ENCODE measurements at places on chromosomes 2 and 18.

GRCh38 chr2:66462501-66462825, 27.5 kb downstream of the MEIS1 start:
- no peak for DNase-seq

GRCh38 chr18:28684746-28685355, 507.9 kb upstream of the CDH2 start:
- no peak for DNase-seq

GRCh38 chr2:177501186-177501585, 108.6 kb downstream of the AGPS start:
- no peak for DNase-seq

DNA sequence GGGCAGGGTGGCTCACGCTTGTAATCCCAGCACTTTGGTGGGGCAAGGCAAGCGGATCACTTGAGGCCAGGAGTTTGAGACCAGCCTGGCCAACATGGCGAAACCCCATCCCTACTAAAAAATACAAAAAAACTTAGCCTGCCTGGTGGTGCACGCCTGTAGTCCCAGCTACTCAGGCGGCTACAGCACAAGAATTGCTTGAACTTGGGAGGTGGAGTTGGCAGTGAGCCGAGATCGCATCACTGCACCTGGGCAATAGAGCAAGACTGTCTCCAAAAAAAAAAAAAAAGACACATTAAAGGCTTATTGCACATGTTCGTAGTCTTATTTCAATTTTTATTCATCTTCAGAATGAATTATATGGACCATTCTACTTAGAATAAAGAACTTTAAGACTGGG, 110.2 kb downstream of the BMPR2 start:
- DNase-seq, result no peak

- no peak for DNase-seq
Measured at GRCh38 chr2:46270384-46270783, 26.8 kb upstream of the EPAS1 start.

GRCh38 chr2:26281226-26281625, 36.5 kb downstream of the HADHB start:
- DNase-seq, result no peak

DNA sequence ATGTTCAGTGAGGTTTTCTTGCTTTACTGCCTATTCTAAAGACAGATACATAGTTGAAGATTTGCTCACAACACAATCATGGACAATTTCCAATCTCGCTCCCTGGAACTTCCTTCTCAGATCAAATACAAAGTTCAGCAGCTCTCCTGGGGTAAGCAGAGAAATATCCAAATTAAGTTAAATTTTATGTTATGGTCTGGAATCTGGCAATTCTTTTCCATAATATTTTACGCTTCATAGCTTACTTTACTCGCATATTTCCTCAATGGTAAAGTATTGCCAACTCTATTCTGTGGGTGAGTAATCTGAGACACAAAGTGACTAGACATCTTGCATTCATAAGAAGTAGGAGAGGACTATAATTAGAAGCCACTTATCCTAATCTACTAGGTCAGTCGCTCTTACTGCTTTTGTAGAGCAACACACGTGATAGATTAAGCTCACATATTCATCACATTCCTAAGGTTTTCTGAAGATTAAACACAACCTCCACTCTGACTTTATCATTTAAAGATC, 529.4 kb downstream of the CCDC85A start:
- DNase-seq, result no peak

DNA sequence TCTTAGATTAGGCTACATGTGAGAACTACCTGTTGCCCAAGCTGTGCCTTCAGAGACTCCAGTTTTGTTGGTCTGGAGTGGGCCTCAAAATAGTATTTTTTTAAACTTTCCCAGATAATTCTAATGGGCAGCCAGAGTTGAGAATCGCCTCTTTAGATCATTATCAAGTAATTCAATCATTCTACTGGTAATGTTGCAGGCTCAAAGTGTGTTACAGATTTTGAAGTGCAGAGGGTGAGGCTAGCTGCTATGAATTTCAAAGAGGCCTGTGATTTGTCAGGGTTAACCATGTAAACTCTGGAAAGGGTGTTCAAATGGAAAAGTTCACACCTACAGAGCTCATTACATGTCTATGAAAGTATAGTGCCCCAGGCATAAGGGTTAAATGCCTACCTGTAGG, 30.1 kb downstream of the ANKRD29 start:
- no peak for DNase-seq

DNA sequence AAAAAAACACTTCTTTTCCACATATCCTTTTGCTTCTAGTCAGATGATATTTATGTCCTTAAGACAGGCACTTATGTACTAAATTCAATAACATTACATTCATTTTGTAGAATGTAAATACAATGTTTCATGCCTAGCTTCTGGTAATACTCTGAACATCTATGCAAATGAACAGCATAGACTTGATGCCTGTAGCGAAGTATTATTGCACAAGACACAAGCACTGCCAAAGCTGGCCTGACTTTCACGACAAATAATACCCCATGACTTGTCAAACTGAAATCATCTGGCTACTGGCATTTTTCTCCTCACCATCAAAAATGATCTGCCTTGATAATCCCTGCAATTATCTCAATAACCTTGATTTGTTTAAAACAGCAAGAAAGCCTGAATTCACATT, 101.3 kb downstream of the L3MBTL4 start:
- no peak for DNase-seq

DNA sequence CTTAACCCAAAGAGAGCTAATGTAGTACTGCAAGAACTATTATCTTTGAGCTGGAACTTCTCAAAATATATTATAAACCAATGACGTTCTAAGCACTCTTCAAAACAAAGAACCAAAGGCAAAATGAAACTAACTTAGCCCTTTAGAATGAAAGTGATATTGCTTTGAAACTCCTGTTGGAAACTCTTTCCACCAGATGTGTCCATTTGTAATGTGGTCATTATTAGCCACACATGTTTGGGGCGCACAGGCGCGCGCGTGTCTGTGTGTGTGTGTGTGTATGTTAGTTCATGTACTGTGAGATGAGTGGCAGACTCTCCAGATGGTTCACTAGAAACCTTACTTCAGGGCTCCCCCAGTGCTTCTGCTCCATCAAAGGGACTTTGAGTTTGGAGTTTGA, 323.4 kb downstream of the BCL11A start:
- no peak for DNase-seq

DNA sequence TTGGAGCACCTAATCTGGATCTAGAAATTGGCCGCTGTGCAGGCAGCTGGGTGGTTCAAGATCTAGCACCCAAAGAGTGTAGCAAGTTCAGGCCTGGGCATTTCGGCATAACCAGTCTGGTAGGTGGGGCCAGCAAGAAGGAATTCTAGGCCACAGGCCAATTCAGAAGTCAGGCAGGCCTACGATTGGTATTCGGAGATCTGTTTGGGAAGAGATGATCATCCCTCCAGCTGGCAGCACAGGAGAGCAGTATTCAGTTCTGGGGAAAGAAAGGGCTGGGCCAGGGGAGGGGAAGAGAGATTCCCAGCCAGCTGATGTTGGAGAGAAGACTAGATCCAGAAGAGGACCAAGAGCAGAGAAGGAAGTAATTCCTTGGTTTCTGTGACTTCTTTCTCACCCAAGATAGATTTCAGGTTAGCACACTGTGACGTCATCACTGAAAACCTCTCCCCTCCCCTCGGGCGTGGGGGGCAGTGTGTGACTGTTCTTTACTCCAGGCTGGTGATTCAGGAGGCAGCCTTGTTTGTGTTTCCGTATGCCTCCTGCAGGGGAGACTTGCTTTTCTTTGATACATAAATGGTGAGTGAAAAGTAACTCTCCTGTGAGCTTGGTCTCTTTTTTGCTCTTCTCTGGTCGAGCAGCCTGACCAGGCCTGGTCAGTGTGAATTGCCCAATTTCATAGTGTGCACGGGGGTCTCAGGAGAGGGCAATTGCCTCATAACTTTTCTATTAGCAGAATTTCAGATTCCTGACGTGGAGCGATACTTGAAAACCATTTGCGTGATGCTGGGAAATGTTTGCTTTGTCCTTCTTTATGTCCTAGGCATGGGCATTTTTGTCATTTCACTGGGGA, 61.1 kb downstream of the MEIS1 start:
- no peak for DNase-seq

DNA sequence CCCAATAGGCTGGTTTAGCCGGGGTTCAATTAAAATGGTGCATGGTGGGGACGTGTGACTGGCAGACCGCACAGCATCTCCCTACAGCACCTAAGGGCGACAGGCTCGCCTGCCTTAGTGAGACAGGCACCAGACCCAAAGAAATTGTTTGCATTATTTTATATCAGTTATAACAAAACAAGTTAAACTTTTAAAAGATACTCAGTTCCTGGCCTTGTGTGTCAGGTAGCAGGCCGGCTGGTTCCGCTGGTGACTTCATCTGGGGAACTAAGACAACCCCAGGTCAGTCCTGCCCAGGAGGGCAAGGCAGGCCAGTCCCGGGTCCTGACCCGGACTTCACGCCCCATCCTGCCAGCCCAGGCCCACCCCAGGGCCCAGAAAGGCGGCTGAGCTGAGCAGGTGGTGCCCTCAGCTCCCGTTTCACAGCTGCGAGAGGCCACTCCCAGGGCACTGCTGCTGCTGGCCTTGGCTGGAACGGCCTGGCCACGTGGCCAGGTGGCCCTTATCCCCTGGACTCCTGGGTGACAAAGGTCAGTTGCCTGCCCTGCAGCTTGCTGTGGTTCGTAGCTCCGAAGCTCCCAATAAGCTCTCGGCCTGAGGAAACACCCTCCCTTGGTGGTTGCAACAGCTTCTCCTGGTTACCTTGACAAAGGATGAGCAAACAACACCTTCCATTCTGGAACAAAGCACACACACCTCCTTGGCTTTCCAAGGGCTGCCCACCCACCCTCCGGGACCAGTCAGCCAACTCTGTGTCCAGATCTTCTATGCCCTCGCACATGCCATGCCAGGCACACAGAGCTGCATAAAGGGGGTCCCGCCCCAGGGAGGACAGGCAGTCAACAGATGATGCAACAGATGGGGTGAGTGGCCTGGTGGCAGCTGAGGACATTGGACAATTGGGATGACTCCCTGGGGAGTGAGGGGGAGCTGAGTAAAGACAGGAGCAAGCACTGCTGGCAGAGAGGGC, 11.3 kb upstream of the AGXT start:
- no peak for DNase-seq

DNA sequence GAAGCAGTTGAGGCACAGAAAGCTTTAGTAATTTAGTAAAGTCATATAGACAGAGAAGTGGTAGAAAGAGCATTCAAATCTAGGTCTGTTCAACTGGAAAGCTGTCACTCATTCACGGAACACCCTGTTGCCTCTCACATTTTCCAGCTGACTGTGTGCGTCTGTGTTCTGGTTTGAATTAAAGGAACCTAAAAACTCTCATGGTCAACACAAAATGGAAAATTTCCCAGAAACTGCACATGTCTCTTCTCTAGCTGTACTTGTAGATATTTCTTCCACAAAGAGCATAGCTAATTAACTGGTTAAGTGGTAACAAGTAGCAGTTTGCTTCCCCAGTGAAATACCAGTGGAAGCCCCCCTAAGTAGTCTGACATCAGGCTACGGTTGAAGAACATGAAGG, 390.8 kb downstream of the TGIF1 start:
- no peak for DNase-seq

- DNase-seq, result no peak
Measured at GRCh38 chr2:236745420-236746210, 176.0 kb downstream of the ACKR3 start.

GRCh38 chr2:47321411-47322031, 81.4 kb upstream of the MSH2 start:
- no peak for DNase-seq

DNA sequence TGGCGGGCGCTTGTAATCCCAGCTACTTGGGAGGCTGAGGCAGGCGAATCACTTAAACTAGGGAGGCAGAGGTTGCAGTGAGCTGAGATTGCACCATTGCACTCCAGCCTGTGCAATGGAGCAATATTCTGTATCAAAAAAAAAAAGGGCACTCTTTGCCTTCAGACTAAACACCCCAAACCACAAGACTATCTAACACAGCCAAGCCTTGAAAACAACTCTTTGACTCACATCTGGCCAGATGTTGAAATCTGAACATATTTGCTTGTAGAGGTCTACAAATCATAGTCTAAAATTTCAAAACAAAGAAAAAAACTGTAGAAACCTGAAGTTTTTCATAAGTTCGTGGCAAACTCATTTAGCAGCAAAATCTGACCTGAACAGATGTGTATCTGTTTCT, 94.9 kb downstream of the FAM161A start:
- DNase-seq, result no peak

DNA sequence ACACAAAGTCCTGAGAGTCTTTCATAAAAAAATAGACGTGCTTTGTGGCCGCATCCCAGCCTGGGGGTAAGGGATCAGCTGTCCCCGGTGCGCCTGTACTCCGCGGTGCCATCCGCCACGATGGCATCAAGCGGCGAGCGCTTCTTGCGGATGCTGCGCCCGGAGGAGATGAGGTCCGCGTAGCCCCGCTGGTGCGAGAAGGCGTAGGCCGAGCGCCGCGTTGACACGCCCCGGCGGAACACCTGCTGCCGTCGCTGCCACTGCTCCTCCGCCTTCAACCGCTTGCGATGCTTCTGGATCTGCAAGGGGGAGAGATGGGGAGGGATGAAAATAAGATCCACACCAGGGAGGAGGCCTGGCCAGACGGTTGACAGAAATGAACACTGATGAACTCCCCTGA, 26.8 kb upstream of the NARS1 start:
- DNase-seq, result no peak

DNA sequence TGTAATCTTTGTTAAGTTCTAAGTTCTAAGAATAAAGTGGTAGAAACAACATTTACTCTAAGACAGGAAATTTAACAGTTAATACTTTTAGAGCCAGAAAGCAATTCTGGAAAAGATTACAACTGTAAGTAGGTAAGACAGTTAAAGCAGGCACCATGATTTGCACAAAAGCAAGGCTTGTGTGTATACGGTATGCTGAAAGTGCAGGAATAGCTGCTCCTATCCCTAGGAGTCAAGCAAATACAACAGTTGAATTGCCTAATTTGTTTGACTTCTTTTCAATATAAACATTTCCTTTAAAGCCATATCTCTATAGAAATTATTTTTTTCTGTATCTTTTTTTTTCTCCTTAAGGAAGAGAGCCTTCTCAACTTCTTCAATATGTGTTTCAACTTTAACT, 116.4 kb downstream of the KCNJ3 start:
- peak; percentile 31 for DNase-seq

- no peak for DNase-seq
Measured at GRCh38 chr2:62219407-62220159, 23.7 kb downstream of the B3GNT2 start.

- DNase-seq, result no peak
Measured at GRCh38 chr18:32389858-32390257, 80.8 kb downstream of the GAREM1 start.

GRCh38 chr2:126586317-126586716, 69.6 kb upstream of the GYPC start:
- no peak for DNase-seq

- DNase-seq, result no peak
Measured at GRCh38 chr2:227415538-227416424, 28.0 kb upstream of the SCYGR1 start.

- no peak for DNase-seq
Measured at GRCh38 chr2:148512501-148512900, 132.1 kb upstream of the EPC2 start.

DNA sequence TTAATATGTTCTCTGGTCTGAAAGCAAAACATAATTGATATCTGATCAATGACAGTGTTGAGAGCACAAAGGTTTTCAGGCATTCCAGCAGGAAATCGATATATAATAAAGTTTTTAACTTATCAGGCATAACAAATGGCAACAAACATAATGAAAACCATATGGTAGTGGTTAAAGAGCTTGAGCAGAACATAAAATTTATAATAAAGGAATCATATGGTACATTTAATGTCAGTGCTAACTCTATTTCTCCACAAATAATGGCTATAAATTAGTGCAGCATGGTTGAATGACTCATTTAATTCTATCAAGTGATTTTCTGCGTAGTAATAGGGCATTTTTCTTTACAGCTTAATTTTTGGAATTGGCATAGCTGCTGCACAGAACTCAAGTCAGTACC, 306.2 kb downstream of the FSIP2 start:
- no peak for DNase-seq

Data from NCI-H748 treated with DMSO at 0.1 percent for 48 hours (cell line).